Endothelial cell of coronary artery (primary cell): ENCODE measurements at places on chromosomes 12 and 14. TPM values are rescaled to one million over a fixed set of nuclear protein-coding genes. Genes with fewer than 3 reads are reported as not detected.

PRIM1 gene
- total RNA-seq = 4.6 and 8.3 TPM in 2 replicates

LTBR gene
- total RNA-seq = 29.0 and 39.0 TPM in 2 replicates

IGF1 gene
- total RNA-seq = 0.09 and 0.28 TPM in 2 replicates

ART4 gene
- 9.4 and 17.9 TPM in 2 replicates for total RNA-seq

PLEKHD1 gene
- total RNA-seq = under 0.01 TPM in 1 of 2 replicates, not detected in the other

PMCH gene
- total RNA-seq = 0.09 and 0.72 TPM in 2 replicates

GPHN gene
- total RNA-seq = 10.7 and 18.4 TPM in 2 replicates

AICDA gene
- total RNA-seq = not detected in 2 replicates
